AG04449 (cell line): ENCODE measurements at places on chromosomes 2 and 18.

DNA sequence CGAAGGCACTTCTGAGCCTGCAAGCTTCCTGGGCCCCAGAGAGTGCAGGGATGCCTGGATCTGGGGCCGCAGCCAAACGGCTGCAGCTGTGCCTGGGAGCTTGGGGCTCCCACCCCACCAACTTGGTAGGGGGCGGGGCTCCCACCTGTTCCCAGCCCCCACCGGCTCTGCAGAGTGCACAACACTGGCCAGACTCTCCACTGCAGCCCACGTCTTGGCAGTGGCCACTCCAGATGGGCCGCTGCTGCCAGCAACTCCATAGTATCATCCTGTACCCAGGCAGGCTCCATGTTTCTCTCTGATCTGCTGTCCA lies 9.9 kb downstream of the DYSF start:
- DNase-seq: no peak

GRCh38 chr2:207502577-207503198 lies 27.1 kb upstream of the CREB1 start:
- DNase-seq: no peak

DNA sequence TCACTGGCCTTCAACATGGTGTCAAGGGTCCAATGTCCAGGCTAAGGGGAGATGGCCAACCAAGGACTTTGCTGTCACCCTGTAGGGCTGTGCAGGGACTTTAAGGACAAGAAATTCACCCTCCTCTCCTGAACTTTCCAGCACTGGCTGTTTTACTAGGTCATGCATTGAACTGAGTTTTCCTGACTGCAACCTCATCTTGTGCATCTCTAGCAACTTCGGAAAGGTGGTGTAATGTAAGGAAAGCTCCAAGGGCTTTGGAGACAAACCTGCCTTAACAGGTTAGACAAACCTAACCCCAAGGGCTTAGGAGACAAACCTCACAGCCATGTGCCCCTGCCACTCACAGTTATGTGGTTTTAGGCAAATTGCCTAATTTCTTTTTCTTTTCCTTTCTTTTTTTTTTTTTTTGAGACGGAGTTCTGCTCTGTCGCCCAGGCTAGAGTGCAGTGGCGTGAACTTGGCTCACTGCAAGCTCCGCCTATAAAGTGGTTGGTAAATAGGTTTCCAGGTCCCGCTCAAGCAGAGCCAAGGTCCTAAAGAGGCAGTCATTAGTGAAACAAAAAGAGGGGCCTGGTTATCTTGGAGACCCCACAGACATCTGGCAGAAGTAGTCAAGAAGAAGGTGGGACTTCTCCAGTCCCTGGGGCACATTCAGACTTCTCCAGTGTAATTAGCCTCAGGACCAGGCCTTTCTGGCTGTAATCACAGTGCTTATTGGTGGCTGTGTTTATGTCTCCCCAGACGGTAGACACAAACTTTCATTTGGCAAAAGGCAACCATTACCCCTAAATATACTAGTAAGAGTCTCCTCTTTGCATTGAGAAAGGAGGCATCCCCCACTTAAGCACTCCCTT lies 37.6 kb upstream of the PMAIP1 start:
- DNase-seq: no peak

DNA sequence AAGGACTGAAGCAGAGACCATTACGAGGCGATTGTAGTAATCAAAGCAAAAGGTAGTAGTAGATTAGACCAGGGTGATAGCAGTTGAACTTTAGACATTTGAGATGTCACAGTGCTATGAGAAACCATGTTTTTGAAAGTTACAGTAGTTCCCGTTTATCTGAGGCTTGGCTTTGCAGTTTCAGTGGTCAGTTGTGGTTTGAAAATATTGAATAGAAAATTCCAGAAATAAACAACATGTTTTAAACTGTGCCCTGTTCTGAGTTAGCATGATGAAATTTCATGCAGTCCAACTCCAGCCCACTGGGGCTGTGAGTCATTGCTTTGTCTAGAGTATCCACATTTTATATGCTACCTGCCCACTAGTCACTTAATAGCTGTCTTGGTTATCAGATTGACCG lies 47.5 kb downstream of the ZNF638 start:
- DNase-seq: peak; percentile 21

DNA sequence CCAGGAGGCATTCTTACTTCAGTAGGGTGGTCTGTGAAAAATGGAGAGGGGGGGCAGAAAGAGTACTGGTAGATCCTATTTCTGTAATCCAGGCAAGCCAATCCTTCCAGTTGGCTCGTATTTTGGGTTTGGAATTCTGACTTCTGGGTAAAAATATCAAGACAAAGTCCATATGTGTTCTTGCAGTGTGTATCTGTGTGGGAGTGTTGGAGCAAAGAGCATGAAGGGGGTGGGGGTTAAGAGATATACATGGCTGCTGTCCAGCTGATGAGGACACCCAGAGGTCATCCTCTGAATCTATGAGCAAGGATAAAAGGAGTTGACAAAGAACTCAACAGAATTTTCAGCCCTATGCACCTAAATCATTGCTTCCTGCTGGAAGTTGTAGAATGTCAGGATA lies 375.8 kb upstream of the PIK3C3 start:
- DNase-seq: no peak

- no peak for DNase-seq
Measured at GRCh38 chr2:174750923-174751441, 13.3 kb downstream of the CHRNA1 start.

DNA sequence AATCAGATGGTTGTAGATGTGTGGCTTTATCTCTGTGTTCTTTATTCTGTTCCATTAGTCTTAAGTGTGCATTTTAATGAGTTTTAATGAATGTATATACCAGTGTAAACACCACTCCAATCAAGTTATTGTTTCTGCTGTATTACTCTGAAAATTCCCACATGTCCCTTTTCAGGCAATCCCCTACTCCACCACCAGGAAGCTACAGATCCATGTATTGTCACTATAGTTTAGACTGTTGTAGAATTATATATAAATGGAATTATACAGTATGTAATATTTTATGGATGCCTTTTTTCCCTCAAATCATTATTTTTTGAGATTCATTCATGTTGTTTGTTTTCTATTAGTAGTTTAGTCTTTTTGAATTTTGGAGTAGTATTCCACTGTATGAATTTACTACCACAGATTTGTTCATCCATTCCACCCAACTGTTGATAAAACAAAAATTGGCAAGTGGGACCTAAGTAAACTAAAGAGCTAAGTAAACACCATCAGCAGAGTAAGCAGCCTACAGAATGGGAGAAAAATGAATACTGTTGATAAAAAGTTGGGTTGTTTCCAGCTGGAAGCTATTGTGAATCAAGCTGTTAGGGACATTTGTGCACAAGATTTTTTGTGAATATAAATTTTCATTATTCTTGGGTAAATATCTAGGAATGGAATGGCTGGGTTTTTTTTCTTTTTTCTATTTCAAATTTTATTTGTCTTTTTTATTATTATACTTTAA lies 262.0 kb downstream of the CAMKMT start:
- no peak for DNase-seq

DNA sequence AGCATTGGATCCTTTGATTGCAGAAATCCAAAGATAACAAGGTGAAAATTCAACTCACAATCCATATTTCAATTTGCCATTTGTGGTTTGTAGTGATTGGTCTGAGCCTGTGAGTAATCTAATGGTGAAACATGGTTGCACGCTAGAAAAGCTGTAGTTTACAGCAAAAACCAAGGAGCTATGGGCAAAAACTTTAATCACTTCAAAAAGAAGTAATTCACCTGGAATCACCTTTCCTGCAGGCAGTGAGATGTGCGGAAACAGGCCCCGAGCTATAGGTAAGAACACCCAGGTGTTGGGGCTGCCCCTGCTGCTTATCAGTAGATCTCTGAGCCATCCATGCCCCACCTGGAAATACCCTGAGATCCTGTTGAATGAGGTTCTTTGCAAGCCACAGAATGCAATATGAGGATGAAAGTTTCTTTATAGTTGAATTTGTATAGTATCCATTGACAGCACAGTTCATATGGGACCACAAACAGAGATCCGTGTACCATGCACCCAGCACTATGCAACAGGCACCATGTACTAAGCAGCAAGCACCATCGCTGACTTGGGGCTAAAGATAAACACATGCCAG lies 208.2 kb downstream of the SPP2 start:
- no peak for DNase-seq

DNA sequence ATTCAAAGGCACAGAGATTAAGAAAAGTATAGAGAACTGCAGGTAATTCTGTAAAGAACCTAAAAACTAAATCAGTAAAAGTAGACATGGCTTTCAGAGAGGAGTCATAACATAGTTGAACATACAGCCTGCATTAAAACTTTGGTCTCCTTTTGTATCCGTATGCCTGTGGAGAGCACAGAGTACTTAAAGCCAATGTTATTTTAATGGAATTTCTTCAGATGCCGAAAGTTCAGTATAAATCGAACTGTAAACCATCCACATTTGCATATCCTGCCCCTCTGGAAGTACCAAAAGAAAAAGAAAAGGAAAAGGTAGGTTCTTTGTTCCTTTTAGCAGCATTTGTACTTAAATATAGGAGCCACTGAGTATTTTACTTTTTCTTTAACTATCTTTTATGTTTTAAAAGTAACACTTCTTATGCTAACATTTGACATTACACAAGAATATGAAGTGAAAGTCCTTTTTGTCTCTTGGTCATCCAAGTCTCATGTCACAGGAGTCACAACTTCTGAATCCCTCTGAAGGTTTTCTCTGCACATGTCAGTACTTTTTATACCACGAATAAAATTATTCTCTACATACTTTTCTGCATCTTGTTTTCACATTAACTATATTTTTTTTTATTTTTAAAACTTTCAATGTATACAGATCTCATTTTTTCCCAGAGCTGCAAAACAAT lies 34.9 kb upstream of the ARMC9 start:
- no peak for DNase-seq

GRCh38 chr18:56267334-56267733 lies 371.1 kb downstream of the TXNL1 start:
- DNase-seq: no peak

DNA sequence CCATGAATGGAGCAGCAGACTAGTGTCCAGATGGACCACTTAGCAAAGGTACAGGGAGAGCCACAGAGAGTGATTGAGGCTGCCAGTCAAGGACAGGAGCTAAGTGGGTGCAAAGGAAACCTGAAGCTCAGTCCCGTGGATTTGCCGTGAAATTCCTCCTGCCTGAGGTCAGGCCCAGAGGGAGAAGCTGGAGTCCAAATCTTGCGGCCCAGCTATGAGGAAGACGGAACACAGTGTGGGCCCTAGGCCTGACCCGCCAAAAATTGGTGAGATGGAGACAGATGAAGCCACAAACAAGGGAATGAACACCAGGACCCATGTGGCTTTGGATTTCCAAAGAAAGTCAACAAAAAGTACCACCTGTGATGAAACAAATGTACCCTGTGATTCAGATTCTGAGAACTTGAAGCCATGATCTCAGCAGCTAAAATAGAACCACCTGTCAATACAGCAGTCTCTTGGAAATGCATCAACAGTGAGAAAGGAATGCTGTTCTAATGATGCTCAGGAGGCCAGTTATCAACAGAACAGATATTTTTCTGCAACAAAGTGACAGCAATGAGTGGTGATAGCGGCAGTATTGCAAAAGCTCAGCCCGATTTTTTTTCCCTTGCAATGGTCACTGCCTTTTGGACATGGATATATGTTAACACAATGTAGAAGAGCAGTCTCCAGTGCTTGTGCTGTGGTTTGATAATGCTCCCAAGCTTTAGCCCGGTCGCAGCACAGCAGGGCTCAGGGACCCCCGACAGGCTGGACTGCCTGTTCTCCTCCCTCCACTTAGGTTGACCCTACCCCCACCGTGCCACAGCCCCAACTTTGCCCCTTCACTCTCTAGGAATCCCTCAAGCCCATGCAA lies 10.7 kb downstream of the COL6A3 start:
- no peak for DNase-seq

DNA sequence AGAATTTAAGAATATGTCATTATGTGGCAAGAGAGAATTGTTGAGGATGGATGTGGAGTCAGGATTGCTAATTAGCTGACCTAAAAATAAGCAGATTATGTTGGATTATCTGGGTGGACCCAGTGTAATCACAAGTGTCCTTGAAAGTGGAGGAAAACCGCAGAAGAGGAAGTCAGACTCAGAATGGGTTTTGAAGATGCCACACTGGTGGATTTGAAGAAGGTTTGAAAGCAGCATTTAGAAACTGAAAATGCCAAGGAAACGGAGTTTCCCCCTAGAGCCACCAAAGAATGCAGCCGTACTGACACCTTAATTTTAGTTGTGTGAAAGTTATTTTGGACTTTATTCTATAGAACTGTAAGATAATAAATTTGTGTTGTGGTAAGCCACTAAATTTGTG lies 41.6 kb upstream of the DPP10 start:
- no peak for DNase-seq

- no peak for DNase-seq
Measured at GRCh38 chr18:513826-514530, 13.5 kb upstream of the COLEC12 start.

DNA sequence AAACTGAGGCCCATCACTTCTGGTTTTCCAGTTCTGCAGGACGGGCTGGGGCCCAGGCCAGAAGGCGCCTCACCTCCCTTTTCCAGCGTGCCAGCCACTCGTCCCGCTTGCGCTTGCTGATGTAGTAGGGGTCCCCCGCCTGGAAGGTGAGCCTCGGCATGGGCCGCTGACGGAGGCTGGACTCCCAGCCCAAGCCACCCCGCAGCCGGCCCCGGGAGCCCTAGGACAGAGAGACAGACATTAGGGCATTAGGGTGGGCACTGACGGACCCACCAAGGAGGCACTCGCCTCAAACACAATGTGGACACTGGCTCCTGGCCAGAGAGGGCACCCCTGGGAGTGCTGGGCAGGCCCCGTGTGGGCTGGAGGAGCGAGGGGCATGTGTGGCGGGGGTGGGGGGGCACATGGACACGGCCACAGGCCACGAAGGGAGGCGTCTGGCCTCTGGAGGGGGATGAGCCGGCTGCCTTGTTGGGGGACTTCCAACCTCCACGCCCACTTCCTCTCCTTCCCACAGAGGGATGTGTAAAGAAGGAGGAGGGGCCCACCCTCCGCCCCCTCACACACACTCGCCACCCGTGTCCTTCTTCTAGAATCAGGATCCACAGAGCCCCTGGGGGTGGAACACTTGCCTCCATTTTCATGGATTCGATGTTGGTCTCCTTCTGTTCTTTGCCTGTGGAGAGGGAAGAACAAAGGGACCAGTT lies 66.7 kb downstream of the DNMT3A start:
- no peak for DNase-seq

DNA sequence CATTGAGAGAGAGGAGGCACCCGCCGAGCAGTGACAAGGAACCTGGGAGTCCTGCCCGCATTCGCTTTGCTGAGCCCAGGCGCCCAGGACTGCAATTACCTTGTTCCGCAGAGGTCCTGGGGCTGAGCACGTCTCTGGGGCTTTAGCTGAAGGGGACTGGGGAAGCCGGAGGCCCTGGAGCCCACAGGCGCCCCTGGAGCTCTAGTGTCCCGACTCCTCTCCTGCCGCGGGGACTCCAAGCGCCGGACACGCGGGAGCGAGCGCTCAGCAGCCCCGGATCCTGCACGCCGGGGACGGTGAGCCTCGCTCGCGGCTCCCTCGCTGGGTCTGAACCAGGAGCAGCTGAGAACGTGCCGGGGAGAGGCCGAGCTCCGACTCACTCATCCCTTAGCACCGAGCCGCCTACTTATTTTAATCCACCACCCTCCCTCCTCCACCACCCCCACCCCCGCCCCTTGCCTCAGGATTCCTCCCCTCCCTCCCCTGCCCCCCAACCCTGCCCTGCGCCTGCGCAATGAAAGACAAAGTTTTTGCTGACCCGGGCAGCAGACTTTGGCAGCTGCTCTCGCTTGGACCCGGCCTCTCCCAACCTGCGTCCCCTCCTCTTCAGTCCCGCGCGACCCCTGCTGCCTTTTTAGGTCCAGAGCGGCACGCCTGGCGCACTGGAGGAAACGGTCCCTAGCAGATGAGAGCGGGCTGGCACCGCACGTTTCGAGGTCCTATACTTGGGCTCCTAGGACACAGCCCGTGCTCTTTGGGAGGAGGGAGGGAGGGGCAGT lies at the start of gene OSR1:
TSS of gene OSR1 (minus strand) at position 382 of the 779 bp plus-strand sequence. CDS start 4,818 bp downstream, outside the sequence.
- DNase-seq: no peak
